Upper lobe of left lung (tissue), 6 donors: ENCODE measurements at places on chromosomes 2 and 18. TPM values are rescaled to one million over a fixed set of nuclear protein-coding genes. Genes with fewer than 3 reads are reported as not detected.
A peak's percentile ranks its signal among the peaks of the same experiment; 100 is the strongest.

- no peaks in the 10 kb centered on the region for H3K36me3 ChIP-seq
- H3K4me1 ChIP-seq: no peaks in the 10 kb centered on the region
- H3K27me3 ChIP-seq: no peaks in the 10 kb centered on the region
These were observed 1149.5 kb downstream of the DSC3 start for GRCh38 chr18:29892960-29893558.

DNA sequence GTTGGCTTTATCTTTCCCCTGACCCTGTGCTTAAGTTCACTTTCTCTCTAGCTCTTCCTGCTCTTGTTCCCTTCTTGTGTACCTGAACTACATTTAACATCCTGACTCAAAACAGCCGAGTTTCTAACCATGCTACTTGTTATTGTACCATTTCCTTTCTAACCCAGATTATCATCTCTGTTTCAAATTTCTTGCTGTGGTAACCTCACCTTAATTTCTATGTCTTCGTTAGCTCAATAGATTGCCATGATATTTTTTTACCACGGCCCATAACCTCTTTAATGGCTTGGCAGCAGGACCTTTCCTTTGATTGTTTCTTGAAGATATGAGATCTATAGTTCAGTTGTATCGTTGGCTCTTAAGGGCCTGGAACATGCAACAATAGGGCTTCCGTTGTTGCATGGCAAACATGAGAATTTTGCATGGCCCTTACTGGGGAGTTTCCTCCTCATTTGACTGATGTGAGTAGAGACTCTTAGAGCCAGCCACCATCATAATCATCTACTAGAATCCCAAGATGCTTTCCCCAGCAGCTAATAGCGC, 11.1 kb downstream of the CFAP36 start:
- H3K4me3 ChIP-seq: no peak overlapping the region
- H3K27me3 ChIP-seq: no peaks in the 10 kb centered on the region
- no peak for DNase-seq
- peaks cover 31% of the 10 kb centered on the region for H3K36me3 ChIP-seq
- no peak overlapping the region for H3K27ac ChIP-seq
- H3K4me1 ChIP-seq: no peaks in the 10 kb centered on the region

DNA sequence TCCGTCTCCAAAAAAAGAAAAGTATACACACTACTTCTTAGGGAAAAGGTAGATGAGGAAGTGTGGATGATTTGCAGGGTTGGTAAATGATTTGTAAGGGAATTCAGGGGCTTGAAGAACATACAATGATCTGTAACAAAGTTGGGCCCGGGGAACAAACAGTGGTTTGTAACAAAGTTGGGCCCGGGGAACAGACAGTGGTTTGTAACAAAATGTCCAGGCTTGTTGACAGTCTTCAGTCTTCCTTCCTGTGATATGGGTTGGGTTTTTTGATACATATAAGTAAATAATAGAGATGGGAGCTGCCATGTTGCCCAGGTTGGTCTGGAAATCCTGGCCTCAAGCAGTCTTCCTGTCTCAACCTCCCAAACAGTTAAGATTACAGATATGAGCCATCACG, 83.3 kb upstream of the UXS1 start:
- no peaks in the 10 kb centered on the region for H3K4me1 ChIP-seq
- H3K36me3 ChIP-seq: no peaks in the 10 kb centered on the region
- no peaks in the 10 kb centered on the region for H3K27me3 ChIP-seq
- peak overlapping the region; percentile 44 for H3K27ac ChIP-seq
- no peak for DNase-seq

DNA sequence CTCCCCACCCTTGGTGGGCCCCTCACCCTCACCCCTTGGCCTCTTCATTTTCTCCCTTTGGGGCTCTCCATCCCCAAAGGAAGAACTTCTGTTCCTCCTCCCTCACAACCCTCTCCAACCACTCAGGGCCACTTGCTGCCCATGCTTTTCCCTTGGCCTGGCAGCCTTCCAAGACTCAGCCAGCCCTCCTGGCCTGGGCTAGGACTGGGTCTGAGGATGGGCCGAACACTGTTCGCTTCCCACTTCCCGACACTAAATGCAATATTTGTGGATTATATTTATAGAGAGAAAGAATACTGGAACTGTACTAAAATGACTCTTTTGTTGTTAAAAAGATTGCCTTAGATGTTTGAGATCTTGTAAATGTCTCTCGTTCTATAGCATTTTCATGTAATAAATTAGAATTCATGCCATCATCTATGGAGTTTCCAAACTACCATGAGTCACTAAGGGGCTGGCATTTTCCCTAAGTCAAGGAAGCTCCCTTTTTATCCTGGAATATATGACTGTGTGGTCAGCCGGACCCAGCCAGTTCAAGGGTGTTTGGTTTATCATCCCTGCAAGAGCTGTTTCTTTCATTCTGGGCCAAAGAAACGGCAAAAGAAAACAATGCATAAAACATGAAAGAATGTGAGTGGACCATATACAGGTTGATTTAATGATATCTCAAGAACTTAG, 3.8 kb downstream of the CXCR2 start:
- peak overlapping the region; percentile 12 for H3K27ac ChIP-seq
- H3K27me3 ChIP-seq: no peaks in the 10 kb centered on the region
- peaks cover 14% of the 10 kb centered on the region for H3K4me1 ChIP-seq
- peak overlapping the region; percentile 12 for H3K4me3 ChIP-seq
- no peaks in the 10 kb centered on the region for H3K36me3 ChIP-seq

DNA sequence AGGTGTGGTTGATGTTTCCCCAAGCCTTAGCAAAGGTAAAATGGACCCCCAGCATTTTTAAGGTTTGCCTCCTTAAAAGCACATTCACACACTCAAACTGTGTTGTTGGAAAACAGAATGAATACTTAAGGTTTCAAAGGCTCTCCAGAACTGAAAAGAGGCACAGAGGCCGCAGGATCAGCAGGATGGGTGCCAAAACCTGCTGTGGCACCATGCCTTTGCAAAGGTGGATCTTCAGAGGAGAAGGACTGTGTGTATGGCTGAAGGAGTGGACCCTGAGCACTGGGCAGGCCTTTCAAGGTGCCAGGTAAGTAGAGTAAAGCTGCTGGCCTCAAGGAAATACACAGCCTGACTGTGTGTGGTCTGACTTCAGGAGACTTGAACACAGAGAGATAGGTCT, 127.3 kb downstream of the XRCC5 start:
- H3K27ac ChIP-seq: no peak overlapping the region
- no peaks in the 10 kb centered on the region for H3K27me3 ChIP-seq
- no peaks in the 10 kb centered on the region for H3K4me1 ChIP-seq
- H3K4me3 ChIP-seq: no peak overlapping the region

DNA sequence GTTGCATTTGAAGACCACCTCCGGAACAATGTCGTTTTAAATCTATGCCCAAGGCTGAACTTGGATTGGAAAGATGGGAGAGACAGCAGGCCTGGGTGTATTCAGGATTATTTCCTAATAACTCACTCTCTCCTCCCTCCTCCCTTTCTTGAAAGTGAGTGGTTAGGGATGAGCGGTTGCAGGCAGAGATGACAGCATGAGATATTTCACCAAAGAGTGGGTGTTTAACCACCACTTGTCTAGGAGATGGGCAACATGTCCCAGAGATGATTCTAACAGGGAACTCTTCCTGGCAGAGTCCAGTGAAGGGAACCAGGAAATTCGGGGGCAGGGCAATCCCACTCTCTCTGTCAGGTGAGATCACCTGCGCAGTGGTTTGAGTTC, 123.2 kb downstream of the KCTD1 start:
- no peaks in the 10 kb centered on the region for H3K4me1 ChIP-seq
- H3K4me3 ChIP-seq: no peak overlapping the region
- H3K36me3 ChIP-seq: no peaks in the 10 kb centered on the region
- DNase-seq: no peak

GRCh38 chr2:171254666-171255065, 94.0 kb upstream of the TLK1 start:
- DNase-seq: no peak
- H3K27me3 ChIP-seq: no peaks in the 10 kb centered on the region
- no peak overlapping the region for H3K4me3 ChIP-seq

GRCh38 chr2:96241900-96242611, 23.7 kb downstream of the TMEM127 start:
- peaks cover 22% of the 10 kb centered on the region for H3K4me1 ChIP-seq
- H3K27me3 ChIP-seq: no peaks in the 10 kb centered on the region
- no peak for DNase-seq
- peaks cover 3% of the 10 kb centered on the region for H3K36me3 ChIP-seq
- H3K27ac ChIP-seq: peak overlapping the region; percentile 92

The ATP6V1C2 gene
- 92.2 TPM for total RNA-seq

The PRSS56 gene
- not detected for total RNA-seq

The SS18 gene
- total RNA-seq: 96.6 TPM
